NCI-H446 (cell line): ENCODE measurements at places on chromosomes 5 and 9.

DNA sequence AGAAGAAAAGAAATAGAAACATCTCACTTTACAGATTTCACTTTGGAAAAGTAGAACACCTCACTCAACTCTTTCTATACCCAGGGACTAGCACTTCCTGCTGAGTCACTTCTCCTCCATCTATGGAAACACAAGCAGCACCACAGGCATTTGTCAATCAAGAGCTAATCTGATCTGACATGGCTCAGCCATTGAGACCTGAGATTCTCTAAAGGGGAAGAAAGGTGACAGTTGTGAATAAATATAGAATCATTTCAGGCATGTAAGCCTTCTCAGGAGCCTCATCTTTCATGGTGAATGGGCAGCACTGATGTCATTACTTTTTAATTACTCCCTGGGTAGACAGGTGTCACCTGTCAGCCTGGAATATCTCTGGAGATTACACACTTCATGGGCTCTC is 559.8 kb downstream of the HINT1 start:
- DNase-seq, result no peak

GRCh38 chr9:84296146-84296843 is 44.3 kb downstream of the SLC28A3 start:
- DNase-seq, result no peak

DNA sequence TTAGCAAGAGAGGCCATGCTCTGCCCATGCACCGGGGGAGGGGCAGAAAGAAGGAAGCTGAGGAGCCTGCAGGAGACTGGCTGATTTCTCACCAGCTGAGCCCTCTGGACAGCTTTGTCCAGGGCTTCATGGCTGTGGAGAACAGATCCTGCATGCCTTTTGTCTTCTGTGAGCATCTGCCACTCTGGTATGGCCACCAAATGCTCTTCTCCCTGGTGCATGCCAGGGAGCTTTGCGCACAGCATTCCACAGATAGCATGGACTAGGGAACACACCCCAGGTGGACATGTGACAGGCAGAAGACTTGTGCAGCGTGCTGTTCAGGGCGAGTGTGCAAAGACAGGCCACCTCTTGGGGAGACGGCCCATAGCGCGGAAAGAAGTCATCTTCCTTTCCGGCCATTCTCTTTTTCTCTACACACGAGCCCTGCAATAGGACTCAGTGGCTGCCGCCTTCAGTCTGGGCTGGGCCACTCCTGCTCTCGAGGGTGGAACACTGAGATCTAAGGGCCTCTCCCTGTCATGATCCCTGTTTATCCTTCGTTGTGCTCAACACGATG is 56.7 kb downstream of the GADD45G start:
- peak; percentile 9 for DNase-seq

DNA sequence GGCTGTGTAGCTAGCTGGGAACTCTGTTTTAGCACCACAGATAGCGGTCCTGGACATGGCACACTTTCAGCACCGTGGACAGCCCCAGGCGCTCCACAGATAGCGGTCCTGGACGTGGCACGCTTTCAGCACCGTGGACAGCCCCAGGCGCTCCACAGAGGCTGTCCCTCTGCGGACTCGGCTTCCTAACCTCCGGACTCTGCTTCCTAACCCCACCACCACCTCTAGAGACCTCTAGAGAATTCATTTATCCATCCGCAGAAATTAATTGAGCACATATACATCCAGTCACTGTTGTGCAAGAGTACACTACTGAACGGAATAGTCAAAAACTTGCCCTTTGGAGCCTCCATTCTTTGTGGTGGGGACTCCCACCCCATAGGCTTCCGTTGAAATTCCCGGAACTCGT is 27.4 kb downstream of the UNC5A start:
- DNase-seq, result no peak

GRCh38 chr9:87529671-87530070 is 32.0 kb downstream of the DAPK1 start:
- no peak for DNase-seq

DNA sequence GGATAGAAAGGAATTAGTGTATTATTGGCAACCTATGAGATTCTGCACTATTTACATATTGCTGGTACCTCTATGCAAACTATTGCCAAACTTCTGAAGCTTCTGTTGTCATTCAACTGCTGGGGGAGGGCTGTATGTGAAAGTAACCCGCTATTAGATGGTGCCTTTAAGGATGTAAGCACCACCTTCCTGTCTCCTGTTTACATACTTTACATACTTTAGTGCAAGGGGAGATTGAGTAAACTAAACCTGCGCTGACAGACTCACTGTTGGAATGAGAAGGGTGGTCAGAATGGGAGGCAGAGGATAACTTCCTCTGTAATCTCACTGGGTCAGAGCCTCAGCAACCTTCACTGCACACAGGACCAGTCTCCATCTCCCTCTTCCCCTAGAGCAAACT is 123.8 kb downstream of the NR3C1 start:
- no peak for DNase-seq

DNA sequence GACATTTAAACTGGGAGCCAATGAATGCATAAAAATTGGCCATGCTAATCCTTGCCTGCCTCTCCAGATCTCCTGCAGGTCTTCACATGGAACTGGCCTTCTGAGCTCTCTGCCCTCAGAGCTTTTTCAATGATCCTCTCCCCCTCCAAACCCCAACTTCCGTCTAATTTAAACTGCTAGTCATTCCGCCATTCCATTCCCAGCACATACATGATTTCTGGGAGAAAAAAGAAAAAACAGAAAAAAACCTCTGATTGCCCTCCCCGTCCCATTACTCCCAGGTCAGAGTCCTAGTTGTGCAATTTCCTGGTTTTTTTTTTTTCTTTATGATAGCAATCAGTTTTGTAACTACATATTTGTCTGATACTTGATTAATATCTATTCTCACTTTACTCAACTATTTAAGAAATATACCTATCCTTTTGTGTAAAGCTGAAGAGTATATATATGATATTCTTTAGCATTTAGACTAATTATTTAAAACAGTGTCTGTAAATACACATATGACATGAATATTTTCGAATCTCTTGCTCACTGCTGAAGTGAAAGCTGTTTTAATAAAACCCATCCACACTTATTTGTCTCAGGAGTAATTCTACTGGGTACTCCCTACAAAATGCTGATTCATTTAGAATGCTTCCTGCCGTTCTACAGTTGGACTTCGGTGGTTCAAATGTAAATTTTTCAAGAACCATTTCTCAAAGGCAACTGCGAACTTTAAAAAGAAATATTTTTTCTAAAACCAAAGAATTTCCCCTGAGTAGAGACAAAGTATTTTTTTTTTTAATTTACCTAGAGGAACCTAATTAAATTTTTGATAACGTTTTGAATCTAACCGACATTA is 1.6 kb downstream of the HINT1 start:
- DNase-seq, result no peak

GRCh38 chr9:78261403-78262001 is 25.6 kb downstream of the CEP78 start:
- DNase-seq, result no peak

GRCh38 chr9:341634-342421 is 127.2 kb downstream of the DOCK8 start:
- DNase-seq, result no peak

DNA sequence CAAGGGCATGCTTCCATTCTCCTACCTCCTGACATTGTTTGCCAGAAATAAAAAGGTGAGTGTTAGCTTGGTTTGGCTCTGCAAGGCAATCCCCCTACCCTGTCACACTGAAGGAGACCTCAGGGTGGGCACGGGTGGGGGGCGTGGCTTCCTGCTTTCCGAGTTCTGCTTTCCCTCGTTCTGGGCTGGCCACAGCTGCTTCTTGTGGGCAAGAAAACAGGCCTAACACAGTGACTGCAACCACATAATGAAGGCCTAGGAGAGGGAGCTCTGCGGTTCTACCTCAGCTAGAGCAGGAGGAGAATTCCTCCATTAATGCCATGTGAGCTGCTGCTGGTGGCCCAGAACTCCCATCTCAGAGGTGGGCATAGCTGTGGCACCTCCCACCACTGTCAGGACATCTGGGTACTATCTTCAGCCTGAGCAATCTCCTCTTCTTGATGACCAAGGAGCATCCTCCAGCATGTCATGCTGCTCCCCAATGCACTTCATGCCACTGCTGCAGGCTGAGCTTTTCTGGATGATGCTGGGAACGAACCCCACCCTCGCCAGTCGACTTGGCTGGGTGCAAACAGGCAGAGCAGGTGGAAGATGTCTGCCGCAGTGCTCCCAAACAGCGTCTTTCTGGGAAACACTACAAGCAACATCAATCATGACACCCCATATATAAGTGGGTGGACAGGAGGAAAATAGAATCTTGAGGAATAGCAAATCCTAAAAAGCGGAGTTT is 139.5 kb upstream of the RAPGEF1 start:
- DNase-seq, result no peak

DNA sequence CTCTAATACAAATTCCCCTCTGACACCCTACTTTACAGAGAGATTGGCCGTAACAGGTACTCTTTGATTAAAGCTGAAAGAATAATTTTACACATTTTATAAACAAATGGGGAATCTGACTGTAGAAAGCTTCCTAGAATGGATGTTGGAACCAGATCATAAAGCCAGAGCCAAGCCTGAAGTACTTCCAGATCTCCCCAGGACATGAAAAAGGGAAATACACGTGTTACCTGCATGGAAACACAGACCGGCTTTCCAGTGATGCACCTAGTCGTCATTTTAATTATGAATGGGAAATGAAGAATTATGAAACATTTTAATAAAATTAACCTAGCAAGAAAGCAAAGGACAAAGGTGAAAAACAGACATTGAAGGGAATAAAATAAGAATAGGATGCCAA is 66.5 kb downstream of the ERCC6L2 start:
- DNase-seq, result no peak

- no peak for DNase-seq
Measured at GRCh38 chr5:65102976-65103711, 334.4 kb downstream of the CWC27 start.

- no peak for DNase-seq
Measured at GRCh38 chr9:36325081-36325828, 67.0 kb upstream of the GNE start.

GRCh38 chr5:73081093-73081492 is 39.3 kb upstream of the TMEM171 start:
- no peak for DNase-seq

DNA sequence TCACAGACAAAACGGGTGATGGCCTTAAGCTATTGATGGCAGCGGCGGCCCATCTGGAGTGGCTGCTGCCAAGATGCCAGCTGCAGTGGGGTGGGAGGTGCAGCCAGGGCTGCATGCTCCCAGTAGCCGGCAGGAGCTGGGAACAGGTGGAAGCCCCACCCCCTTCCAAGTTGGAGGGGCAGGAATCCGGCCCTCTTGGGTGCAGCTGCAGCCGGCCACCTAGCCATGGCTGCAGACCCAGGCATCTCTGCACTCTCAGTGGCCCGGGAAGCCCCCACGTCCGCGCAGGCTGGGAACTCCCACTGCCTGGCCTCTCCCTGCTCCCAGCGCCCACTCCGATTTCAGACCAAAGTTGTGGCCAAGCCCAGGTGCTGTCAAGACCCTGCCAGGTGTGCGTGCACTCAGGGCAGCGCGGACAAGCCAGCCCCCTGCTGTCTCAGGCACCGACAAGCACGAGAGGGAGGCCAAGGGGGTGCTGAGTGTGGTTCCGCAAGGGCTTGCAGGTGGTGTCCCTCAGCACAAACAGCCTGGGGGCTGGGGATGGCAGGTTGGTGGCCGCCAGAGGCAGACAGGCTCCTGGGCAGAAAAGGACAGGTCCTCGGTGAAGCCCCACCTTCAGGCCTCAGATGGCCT is 115.1 kb upstream of the TSLP start:
- no peak for DNase-seq

DNA sequence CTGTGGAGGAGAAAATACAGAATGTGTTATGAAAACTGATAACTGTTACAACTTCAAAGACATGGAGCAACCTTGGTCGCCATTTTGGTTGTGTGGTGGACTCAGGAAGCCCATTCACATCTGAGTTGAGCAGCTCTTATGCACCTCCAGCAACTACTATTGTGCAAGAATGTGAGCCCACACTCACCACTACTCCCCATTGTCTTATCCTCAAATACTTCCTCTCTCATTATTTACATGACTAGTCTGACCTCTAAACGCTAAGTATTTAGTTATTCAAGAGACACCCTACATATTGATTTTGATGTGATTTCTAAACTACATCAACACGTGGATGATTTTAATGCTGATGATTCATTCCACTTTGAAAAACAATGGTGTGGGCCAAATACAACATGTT is 516.6 kb upstream of the CLINT1 start:
- no peak for DNase-seq

GRCh38 chr5:4882186-4882585 is 257.9 kb upstream of the ADAMTS16 start:
- no peak for DNase-seq

- DNase-seq, result no peak
Measured at GRCh38 chr9:136626740-136627642, 35.7 kb upstream of the EGFL7 start.

DNA sequence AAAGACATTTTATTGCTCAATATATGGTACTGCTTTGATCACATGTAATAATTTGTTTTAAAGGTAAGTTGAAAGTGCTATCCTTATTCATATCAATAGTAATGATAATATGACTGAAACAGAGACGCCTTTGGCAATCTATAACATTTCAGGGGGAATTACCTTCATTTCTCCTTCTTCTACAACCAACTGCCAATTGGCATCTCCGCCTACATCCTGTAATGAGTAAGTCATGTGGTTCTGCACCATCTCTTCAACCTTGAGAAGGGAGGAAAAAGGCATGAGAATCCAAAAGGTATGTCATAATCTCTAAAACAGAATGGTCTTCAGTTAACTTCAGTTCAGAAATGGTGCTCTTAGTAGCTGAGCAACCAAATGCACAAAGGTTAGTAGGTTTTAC is 52.4 kb downstream of the HMGCR start:
- no peak for DNase-seq

- no peak for DNase-seq
Measured at GRCh38 chr9:12141422-12141821, 551.8 kb upstream of the TYRP1 start.

GRCh38 chr5:16508730-16509531 is 43.3 kb upstream of the ZNF622 start:
- DNase-seq, result no peak

DNA sequence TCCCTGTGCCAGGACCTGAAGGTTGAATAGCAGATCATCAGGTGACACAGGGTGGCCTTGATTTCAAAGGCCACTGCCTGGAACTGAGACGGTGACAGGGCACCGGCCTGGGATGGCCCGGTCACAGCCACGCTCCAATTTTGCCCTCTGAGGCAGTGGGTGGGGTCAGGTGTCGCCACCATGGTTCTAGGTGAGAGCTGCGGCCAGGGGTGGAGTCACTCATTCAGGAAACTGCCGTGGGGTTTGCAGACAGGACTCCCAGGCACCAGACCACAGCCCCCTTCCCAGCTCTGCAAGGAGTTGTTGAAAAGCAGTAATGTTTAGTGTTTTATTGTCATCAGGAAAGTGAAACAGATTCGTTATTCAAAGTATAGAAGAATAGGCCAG is 17.3 kb upstream of the RNU6ATAC start:
- DNase-seq, result no peak
